ENCODE measurements at places on chromosomes 13 and 19.

DNA sequence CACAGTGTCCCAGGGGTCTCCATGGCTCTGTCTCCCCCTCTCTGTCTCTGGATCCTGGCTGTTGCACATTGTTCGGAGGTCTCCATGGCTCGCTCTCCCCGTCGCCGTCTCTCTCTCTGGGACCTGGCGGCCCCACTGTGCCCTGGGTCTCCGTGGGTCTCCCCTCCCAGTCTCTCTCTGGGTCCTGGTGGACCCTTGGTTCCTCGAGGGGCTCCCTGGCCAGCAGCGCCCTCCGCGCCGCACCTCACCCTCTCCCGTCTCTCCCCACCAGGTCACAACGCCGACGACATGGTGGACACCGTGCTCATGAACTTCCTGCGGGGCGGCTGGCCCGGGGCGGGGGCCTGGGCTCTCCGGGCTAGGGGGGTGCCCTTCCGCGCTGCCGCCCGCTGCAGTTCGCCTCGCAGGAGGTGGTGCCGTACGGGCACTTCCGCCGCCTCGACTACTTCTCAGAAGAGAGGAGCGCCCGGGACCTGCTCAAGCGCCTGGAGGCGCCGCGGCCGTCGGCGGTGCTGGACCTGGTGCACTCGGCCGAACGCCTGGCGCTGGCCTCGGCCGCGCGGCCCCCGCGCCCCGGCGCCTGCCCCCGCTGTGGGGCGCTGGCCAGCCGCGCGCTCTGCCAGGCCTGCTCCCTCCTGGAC, 29.1 kb downstream of the SIGLEC5 start:
- no peak for DNase-seq

DNA sequence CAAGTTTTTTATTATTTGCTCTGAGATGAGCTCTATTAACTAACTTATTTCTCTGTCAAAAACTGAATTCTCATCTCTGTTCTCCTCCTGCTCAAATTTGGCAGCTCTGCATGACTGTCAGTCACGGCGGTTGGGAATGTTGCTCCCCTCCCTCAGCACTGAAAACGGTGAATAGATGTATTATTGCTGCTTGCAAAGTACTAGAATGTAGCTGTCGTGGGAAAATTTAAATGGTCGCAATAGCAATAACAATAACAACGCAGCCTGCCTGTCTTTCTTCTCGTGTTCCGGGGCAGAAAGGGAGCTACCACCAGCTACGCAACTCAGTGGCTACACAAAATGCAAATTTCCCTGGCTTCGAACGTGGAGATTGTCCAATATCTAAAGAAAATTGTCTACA, 125.6 kb upstream of the FRY start:
- no peak for DNase-seq

- no peak for DNase-seq
Observed at GRCh38 chr13:51873117-51873798, 11.5 kb downstream of the CCDC70 start.

DNA sequence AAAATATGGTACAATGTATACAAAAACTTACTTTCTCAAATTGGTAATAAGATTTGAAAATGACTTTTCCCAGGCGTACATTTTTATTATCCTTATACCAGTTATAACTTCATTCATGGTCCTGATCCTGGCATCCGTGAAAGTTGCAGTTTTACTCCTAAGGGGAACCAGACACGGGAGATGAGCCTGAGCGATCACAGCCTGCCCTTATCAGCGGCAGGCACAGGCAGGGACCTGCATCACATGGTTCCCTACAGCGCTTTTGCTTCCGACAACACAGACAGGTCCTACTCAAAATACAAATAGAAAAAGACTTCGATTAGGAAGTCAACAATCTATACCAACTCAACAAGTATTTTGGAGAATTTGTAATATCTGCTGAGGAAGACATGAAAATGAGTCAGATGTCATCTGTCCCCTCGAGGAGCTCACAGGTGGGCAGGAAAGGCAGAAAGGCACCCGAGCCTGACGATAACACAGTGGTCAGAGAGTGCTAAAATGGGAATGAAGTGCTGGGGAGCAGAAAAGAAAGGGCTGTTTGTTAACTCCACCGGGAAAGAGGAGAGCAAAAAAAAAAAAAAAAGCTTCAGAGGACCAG, 93.4 kb downstream of the ABCC4 start:
- no peak for DNase-seq
